Activated naive CD8-positive, alpha-beta T cell treated with anti-CD3 and anti-CD28 coated beads, Interleukin-2, amount 50 U/mL, for 24 hours (primary cell): ENCODE measurements at places on chromosomes 1 and 21.

DNA sequence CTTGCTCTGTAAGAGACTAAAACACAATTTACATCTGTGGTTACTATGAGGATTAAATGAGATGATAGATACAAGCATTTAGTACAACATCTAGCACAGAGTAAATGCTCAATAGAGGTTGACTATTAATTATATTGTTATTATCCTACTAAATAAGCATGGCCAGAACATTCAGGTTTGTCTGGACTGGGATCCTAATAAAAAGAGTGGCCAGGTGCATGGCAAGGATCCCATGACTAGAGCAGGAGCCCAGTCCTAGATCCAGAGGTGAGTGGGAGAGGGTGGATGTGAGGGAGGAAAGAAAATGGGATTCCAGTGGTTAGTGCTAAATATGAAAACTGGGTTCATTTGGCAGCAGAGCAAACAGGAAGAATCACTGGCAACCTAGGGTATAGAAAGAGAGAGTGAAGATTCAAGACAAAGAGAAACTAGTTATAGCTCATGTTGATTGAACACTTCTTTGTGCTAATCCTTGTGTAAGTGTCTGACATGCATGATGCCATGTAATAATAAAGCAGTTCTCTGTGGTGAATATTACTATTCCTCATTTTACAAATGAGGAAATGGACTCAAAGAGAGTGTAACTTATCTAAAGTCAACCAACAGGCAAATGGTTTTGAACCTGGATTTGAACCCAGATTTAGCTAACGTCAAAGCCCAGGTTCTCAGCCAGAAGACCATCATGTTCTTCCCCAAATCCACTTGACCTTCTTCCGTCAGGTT is 71.1 kb upstream of the FGGY start:
- DNase-seq = no peak

DNA sequence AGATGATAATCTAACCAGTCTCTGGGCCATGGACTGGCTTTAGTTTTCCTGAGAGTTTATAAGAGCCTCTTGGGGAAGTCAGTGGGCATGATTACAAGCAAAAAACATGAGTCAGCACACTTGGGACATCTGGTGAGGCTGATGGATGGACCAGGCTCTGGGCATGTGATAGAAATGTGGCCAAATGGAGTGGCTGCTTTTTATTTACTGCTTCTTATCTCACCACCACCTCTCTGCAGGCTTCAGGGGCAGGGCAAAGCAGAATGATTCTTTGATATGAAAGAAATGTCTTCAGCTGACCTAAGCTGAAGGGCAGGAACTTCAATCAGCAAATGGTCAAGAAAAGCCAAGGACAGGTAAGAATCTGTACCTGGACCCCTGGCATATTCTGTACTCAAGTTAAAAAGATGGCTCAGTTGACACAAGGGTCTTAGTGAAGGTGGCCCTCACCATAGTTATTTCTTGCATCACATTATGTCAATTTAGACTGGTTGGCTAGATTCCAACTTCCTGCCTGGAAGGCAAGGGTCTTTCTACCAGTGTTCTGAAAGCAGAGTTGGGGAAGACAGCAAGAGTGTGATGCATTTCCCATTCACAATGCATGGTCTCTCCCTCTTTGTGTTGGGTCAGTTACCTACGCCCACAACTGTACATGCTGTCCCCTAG is 162.8 kb downstream of the FASLG start:
- DNase-seq = no peak

DNA sequence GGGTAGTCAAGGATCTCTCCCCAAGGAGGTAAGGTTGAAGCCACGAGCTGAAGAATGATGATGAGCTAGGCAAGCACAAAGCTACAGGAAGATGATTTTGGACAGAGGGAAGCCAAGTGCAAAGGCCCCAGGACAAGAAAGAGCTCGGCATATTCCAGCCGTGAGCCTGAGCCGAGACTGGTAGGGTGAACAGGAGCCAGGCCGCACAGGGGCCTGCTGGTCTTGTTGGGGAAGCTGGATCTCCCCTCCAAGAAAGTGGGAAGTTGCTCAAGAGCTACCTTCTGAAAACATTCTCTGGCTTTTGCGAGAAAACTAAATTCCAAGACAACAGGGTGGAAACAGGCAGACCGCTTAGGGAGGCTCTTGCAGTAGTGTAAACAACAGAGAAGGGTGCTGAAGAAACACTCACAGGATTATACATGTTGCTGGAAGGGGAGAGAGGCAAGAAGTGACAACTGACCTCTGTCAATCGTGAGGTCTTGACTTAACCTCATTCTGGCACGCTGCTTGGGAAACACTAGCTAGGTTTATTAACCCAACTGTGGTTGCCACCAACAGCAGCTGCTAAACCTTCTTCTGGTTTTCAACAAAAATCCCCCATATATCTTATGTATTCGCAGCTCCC is 625.2 kb downstream of the SMYD3 start:
- no peak for DNase-seq

DNA sequence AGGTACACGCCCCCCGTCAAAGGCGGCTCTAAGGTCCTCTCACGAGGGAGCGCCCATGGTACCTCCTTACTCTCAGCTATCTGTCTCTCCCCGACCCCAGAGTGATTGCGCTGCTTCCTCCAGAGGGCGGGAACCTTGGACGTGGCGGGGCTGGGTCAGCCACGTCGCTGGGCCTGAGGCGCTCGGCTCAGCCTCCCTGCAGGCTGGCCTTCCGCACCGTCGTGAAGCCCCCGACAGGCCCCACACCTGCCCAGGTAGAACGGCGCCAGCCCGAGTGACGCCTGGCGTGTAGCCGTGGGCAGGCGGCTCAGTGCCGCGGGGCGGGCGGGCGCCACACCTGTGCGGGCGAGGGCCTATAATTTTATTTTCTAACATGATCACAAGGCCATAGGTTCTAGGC is 122.2 kb upstream of the BEND5 start:
- DNase-seq = no peak

- DNase-seq = peak; percentile 54
Observed at GRCh38 chr21:33266789-33267135, 595 bp downstream of the IL10RB start.
